ENCODE measurements at places on chromosomes 5 and 9. TPM values are rescaled to one million over a fixed set of nuclear protein-coding genes. Genes with fewer than 3 reads are reported as not detected.

ANKRD18B gene
- 0.43 TPM for total RNA-seq

ACTBL2 gene
- total RNA-seq, result not detected

CEL gene
- total RNA-seq, result 0.42 TPM

LIX1 gene
- total RNA-seq, result not detected

C5orf34 gene
- 0.53 TPM for total RNA-seq

SLC6A19 gene
- not detected for total RNA-seq

SLC46A2 gene
- total RNA-seq, result not detected

FABP6 gene
- total RNA-seq, result 0.64 TPM

- no peak for DNase-seq
Measured at GRCh38 chr5:94849821-94850736, 231.6 kb downstream of the SLF1 start.

DNA sequence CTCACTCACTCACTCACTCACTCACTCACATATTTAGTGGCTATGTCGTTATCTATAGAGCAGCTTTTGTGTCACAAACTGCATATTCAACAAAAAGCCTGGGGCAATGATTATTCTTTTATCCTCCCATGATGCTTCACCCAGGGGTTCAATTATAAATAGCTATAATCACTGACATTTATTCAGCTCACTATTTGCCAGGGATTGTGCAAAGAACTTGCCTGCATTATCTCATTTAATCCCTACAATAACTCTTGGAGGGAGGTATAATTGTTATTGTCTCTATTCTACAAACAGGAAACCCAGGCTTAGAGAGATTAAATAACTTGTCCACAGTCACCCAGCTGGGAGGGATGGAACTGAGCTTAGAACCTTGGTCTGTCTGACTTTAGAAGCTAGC is 298.0 kb upstream of the MSX2 start:
- DNase-seq, result no peak

GRCh38 chr5:151164687-151165392 is 7.3 kb upstream of the ANXA6 start:
- DNase-seq, result peak; percentile 73

DNA sequence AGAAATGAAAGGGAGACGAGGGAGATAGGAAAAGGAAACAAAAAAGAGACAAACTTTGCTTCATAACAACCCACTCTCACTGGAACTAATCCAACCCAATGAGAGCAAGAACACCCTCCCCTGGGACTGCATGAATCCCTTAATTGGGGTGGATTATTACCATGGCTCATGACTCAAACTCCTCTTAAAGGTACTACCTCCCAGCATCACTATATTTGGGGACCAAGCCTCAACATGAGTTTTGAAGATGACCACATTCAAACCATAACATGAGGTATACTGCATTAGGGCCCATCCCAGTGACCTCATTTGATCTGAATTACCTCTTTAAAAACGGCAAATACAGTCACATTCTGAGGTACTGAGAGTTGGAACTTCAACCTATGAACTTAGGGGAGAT is 8.0 kb downstream of the MTAP start:
- DNase-seq, result no peak

GRCh38 chr9:135992486-135993408 is 31.6 kb upstream of the UBAC1 start:
- DNase-seq, result peak; percentile 85

GRCh38 chr5:82513738-82514137 is 235.6 kb upstream of the RPS23 start:
- no peak for DNase-seq

GRCh38 chr5:39226558-39226957 is 7.2 kb upstream of the FYB1 start:
- DNase-seq, result no peak

- DNase-seq, result no peak
Measured at GRCh38 chr5:58972301-58972700, 389.4 kb downstream of the RAB3C start.

GRCh38 chr9:131282688-131283422 is 6.5 kb upstream of the FAM78A start:
- DNase-seq, result peak; percentile 85

- no peak for DNase-seq
Measured at GRCh38 chr9:116574027-116574679, 113.0 kb upstream of the TRIM32 start.

DNA sequence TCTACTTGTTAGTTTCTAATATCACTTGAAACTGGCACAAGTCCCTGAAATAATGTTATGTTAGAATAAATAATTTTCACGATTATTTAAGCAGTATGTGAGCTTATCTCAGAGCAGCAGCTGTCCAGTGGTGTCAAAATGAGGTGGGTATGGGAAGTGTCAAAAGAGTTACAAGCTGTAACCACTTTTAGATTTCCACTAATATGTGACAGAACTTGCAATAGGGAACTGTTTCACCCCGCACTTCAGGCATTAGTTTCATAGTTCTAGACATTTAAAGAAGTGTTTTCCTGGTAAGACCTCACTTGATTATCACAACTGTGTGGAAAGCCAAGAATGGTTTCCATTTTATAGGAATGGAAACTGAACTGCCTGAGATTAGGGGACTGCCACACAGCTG is 2.9 kb upstream of the ISCA1 start:
- DNase-seq, result no peak

GRCh38 chr9:91118704-91119025 is 243.1 kb downstream of the AUH start:
- no peak for DNase-seq

DNA sequence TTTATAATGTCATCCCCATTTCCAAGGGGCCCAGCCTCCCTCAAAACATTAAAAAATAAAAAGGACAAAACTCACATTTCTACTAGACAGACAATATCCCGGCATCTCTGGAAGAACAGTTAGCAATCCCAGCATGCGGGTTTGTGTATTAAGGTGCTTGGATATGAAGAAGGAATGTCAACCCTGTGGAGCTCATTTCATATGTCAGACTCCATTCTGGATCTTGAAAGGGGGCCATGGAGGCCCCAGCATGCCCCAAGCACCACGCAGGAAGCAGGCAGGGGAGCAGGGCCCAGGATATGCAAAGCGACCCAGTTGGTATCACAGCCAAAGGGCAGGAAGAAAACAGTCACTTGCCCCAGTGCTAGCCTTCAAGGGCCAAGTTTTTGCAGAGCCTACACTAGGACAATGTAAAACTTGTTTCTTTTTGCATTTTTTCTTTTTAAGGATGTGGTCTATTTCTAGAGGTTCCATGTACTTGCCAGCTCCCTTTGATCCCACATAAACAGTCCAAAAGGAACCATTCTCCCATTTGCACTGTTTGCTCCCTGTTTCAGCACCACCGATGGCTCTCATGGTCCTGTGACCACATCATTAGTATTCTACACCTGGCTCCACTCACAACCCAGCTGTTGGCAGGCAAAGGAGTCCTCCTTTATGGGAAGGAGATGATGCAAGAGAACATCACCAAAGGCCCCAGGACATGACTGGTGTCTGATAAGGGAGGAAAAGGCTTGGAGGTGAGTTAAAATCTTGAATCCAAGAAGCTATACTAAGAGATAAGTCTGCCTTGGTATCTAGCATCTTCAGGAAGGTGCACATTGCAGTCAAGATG is 58.3 kb downstream of the FGF1 start:
- DNase-seq, result no peak

DNA sequence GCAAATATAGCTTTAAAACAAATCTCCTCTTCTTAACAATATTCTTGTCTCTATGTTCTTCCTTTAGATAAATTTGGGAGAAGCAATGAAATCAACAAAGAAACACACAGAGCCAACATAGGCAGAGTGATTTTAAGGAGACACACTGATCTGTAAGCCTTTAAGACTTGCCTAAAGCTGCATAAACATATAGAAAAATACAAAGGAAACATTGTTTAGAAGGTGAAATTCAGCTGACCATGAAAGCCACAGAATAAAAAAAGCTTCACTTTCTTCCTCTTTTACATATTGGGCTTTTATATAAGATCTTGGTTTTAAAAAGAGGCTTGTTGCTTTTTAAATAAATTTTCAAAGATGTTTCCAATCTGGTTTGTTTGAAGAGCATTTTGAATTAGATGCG is 1277.5 kb downstream of the EFNA5 start:
- DNase-seq, result no peak

- no peak for DNase-seq
Measured at GRCh38 chr9:110479481-110479880, 100.1 kb downstream of the SVEP1 start.

- no peak for DNase-seq
Measured at GRCh38 chr5:66739951-66740350, 143.8 kb downstream of the MAST4 start.

- DNase-seq, result no peak
Measured at GRCh38 chr5:168273056-168273980, 18.1 kb upstream of the WWC1 start.

DNA sequence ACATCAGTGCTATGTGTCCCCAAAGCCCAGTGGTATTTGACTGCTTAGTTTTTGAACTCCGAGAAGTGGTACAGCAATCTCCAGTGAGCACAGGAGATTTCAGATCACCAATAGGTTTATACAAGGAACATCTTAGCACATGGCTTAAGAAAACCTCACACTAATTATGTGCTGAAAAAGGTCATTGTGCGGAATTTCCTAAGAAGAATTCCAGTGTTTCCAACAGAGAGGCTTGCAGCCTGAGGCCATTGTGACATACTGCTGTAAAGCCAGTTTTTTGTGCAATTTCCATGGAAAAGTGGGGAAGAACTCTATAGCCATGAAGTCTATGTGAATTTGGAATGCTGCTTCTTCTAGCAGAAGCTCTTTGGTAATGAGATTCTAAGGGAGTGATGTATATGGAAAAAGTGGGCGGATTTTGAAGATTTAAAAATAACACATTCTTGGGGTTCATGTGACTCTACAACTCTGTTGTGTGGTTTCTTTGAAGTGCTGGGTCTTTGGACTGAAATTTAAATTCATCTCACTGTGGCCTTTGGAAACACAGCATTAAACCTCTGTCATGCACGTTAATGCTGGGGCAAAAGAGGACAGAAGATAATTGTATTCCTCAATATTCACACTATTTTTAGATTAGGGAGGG is 110.5 kb upstream of the CD180 start:
- no peak for DNase-seq

GRCh38 chr5:181100121-181100875 is 30.7 kb downstream of the OR2V1 start:
- DNase-seq, result no peak

DNA sequence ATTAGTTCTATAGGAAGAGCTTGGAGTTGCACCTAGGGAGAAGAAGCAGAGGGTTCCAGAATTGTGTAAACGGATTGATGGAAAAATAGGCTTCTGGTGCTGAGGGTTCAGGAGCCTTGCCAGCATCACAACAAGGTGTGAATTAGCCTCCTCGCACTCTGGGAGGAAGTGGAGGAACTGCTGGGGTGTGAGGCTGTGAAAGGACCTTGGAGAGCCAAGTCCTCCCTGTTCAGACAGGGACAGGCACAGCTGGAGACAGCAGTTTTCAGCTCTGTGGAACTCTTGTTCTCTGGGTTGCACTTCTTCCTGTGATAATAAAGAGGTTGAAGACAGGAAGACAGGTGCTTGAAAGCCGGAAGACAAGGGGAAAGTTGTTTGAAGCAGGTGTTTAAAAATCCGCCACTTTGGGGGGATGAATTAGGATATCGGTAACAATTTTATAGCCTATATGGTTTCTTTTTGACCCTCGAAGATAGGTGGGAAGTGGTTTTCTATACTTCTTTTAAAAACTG is 22.6 kb downstream of the DAPK1 start:
- no peak for DNase-seq

- DNase-seq, result no peak
Measured at GRCh38 chr9:84793251-84793650, 123.7 kb downstream of the NTRK2 start.

DNA sequence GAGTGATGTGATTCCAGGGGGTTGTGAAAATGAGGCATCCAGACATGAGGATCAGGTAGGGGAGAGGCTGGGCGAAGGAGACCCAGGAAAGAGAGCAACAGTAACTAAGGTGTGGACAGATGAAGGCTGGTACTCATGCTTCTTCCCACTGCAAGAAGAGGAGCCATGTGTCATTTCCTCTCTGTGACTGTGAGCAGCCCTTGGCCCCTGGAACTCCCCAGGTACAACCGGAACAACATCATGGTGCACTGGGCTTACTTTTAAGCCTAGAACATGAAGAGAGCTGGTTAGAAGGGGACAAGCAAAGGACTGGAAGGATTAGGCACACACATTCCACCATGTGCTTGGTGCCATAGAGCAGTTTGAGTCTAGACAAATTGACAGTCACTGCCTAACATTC is 10.9 kb upstream of the IL12B start:
- DNase-seq, result no peak

DNA sequence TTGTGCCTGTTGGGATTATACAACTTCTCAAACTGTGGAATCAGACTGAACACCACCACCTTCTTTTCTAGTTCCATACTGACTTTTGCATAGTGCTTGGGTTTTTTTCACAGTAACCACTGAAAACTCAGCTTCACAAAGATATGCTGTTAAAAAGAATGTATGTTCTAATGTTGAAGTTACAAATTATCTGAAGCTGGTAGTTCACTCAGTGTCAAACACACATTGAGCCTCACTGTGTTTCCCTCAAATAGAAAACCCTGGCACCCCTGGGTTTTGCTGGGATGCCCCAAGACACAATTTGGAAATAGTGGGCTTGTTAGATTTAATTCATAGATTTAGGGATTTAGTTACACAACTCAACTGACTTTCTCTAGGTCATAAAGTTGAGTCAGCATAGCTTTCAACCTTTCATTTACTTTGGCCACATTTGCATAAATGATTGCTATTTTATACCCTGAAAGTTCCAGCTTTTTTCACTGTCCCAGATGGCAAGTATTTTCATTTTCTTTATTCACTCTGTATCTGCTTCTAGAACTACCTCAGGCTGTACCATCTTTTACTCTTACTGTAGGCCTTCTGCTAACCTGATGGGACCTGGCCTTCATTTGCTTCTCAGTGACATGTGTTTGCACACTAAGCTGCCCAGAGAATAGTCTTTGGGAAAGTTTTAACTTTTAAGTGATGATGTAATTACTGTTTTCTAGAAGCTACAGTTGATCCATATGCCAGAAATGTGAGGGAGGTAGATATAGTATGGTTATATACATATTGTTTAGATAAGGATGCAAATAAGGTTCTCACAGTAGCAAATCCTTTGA is 115.1 kb downstream of the CDC42SE2 start:
- no peak for DNase-seq

Data from psoas muscle (tissue), 8 donors.